ENCODE measurements at places on chromosomes 7 and 10.

DNA sequence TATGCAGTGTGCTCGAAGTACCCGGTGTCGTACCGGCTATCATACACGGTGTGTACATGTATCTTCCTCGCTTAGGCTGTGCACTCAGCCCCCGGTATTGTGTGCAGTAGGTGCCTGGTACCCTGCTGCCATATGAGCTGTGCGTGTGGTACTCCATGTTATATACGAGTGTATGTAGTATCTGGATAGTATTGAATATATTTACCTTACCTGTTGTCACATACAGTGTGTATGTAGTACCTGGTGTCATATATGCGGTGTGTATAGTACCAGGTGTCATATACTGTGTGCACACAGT, 1.2 kb downstream of the ZMYND11 start:
- DNase-seq, result no peak

DNA sequence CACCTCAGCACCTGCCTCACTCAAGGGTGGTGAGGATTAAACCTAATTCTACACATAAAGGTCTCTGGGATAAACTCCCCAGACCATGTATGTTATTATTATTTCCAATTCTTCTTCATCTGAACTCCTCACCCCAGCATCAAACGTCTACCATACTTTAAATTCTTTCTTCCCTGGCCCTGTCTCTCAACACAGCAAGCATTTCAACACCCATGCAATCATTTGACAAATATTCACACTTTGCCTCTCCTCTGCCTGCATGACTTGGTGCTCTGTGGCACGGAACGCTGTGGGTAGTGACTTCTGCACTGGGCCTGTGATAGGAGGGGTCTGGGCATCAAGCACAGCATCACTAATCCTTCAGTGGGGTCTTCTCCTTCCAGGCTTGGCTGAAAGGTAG, 490.8 kb downstream of the TNS3 start:
- DNase-seq, result no peak

DNA sequence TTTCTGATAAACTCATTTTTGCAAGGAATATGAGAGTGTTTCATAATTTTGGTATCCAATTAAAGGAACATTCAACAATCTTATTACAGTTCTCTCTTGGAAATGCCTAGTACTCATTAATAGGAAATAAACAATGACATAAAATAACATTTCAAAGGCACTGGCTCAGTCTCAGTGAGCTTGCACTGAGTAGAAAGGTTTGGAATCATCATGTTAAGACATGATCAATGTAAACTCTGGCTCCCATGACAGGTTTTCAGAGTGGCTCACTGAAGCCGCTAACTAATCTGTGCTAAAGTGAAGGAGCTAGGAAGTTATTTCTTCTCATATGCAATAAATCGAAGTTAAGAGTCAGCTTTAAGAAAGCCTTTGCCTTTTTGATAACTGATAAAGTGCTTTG, 203.3 kb upstream of the HGF start:
- no peak for DNase-seq

- DNase-seq, result no peak
Measured at GRCh38 chr7:105990727-105991453, 27.8 kb downstream of the CDHR3 start.

GRCh38 chr10:18044976-18045720, 93.4 kb downstream of the SLC39A12 start:
- no peak for DNase-seq

- no peak for DNase-seq
Measured at GRCh38 chr7:77862691-77863090, 64.1 kb downstream of the PHTF2 start.

DNA sequence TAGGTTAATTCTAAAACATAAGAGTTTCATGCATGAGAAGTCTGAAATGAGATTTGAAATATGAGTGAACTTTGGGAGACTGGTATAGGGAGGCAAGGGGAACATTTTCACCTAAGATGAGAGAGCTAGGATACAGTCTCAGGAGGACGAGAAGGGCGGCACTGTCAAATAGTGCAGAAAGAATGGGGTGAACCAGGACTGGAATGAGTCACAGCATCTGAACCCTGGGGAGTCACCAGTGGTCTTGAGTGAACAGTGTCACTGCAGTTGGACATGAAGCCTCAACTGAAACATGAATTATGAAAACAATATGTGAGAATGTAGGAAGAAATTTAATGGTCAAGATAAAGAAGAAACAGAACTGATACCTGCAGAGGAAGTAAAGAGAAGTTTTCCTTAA, 33.8 kb downstream of the GNG11 start:
- no peak for DNase-seq

DNA sequence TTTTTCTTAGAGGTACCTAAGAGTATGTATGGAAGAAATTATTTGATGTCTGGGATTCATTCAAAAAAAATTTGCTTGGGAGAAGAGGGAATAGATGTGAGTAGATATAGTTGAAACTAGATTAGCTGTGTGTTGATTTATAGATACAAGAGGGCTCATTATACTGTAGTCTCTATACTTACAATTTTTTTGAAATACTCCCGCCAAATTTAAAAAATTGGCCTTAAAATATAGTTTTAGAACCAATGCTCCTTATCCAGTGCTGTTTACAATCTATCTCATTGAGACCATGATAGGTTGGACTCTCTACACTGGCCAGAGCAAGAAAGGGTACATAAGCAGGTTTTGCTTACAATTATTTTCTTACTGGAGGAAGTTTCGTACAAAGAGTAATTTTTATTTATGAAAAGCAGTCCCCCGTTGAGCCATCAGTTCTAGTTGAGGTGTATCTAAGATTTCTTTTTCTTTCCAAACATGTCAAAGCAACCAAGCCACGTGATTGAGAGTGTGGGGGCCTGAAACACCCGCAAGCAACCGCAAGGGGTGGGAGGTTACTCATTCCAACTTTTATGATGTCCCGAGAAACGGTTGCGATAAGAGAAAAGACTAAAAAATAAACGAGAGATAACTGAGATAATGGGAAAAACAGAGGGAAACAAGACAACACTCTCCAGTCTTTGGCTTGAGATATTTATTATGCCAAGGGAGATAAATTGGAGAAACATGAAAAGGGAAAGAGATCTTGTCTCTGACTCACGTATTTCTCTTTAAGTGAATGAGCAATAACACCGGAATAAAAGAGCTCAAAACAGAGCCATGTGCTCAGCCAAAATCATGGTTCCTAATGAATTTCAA, 729.2 kb downstream of the LRMDA start:
- DNase-seq, result no peak

DNA sequence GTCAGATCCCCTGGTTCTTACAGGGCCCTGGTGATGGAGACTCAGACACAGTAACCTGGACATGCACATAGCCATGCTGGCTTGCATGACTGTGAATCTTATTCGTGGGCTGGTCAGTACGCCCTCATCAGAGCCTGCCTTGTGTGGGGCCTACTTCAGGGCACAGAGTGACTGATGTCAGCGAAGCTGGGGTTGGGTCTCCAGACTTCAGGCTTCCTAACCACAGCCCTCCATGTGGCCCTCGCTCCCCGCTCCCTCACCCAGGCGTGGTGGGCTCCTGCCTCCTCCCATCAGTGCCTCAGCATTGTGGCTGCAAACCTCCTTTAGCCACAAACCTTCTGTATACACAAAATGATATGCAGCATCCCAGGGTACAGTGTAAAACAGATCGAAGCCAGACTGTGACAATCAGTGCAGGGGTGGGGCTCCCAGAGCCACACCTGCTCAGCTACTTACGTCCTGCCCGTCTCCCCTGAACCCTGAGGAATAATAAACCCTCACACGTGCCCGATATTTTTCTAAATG, 7.1 kb upstream of the C10orf105 start:
- peak; percentile 35 for DNase-seq

DNA sequence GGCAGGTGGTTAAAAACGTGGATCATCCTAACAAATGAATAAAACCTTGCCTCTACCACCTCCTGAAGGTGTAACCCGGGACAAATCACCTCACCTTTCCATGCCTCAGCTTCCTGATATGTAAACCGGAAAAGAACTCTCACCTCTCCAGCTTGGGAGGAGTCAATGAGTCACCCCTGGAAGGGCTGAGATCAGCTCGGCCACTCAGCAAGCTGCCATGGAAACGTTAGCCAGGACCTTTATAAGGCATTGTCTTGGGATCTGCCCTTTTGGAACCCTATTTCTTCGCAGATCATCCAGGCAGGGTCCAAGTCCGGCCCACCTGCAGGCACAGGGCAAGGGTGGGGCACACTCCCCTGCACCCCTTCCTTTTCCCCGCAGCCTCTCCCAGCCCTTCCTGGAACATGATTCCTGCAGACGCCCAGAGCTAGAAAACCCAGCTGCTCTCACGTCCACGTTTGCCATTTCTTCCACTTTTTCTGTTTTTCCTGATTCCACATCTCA, 81.6 kb upstream of the PFKP start:
- no peak for DNase-seq

- DNase-seq, result no peak
Measured at GRCh38 chr10:49277973-49278372, 21.0 kb upstream of the C10orf71 start.

DNA sequence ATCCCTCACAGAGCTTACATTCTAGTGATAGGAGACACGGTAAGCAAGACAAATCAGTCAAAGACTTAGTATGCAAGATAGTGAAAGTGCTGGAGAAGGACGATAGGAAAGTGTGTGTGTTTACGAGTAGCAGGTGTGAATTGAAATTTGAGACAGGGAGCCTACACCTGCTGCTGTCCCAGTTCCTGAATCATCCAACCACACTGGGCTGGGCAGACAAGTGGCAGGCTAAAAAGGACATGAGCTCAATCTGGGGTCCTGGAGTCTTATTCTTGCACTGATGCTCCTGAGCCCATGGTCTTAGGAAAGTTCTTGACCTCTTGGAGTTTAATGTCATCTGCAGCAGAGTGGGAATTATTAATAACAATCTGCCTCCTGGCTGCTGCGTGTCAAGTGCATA, 16.2 kb downstream of the RBP3 start:
- DNase-seq, result no peak

DNA sequence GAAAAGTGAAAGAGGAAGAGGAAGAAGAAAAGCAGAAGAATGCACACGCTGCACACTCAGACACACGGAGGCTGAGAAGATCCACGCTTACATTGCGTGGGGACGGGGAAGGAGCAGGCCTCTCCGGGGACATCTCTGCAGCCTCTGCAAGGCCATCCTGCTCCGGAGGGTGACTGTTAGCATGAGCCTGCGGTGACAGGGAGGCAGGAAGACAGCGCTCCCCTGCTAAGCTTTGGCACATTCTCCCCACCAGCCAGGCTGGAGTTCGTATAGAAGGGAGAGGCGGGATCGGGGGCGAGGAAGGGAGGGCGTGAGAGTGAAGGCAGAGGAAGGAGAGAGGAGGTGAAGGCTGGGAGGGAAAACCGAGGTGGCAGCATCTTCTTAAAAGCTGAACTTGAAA, 366.0 kb upstream of the SHH start:
- no peak for DNase-seq

Data from activated CD4-positive, alpha-beta T cell treated with anti-CD3 and anti-CD28 coated beads, Interleukin-2, amount 50 U/mL, for 4 hours (primary cell).